ENCODE measurements at places on chromosomes 1 and 21. TPM values are rescaled to one million over a fixed set of nuclear protein-coding genes. Genes with fewer than 3 reads are reported as not detected.

RCOR3 gene
- 15.4 TPM for total RNA-seq

DSCAM gene
- total RNA-seq = 0.14 TPM

ARHGAP29 gene
- total RNA-seq = 13.6 TPM

TDRD5 gene
- total RNA-seq = not detected

OR4F29 gene
- total RNA-seq = not detected

SOX13 gene
- total RNA-seq = 14.2 TPM

PARS2 gene
- 5.5 TPM for total RNA-seq

ABCD3 gene
- total RNA-seq = 35.6 TPM

CDC20 gene
- 191 TPM for total RNA-seq

SLAMF1 gene
- not detected for total RNA-seq

PGLYRP3 gene
- 6.0 TPM for total RNA-seq

FOXD2 gene
- 0.14 TPM for total RNA-seq

PLA2G2D gene
- total RNA-seq = not detected

HHAT gene
- 3.3 TPM for total RNA-seq

LRRC40 gene
- total RNA-seq = 18.3 TPM

PIGV gene
- 7.9 TPM for total RNA-seq

IPO9 gene
- 17.2 TPM for total RNA-seq

HCRTR1 gene
- not detected for total RNA-seq

ASCL5 gene
- total RNA-seq = not detected

EPS8L3 gene
- not detected for total RNA-seq

TNFAIP8L2 gene
- not detected for total RNA-seq

COL16A1 gene
- total RNA-seq = 98.1 TPM

VAMP4 gene
- total RNA-seq = 5.7 TPM

FMOD gene
- total RNA-seq = 0.05 TPM

LCE1A gene
- total RNA-seq = not detected

MAP3K7CL gene
- 1.7 TPM for total RNA-seq

C1QA gene
- total RNA-seq = not detected

OR2L3 gene
- total RNA-seq = not detected

KRTAP10-3 gene
- not detected for total RNA-seq

IVL gene
- total RNA-seq = 60.1 TPM

ETV3L gene
- not detected for total RNA-seq

MRPS6 gene
- total RNA-seq = 28.6 TPM

TSPEAR gene
- not detected for total RNA-seq

MYCBP gene
- 30.0 TPM for total RNA-seq

All from airway epithelial cell (primary cell).